ENCODE measurements at places on chromosomes 4 and X. TPM values are rescaled to one million over a fixed set of nuclear protein-coding genes. Genes with fewer than 3 reads are reported as not detected.

DNA sequence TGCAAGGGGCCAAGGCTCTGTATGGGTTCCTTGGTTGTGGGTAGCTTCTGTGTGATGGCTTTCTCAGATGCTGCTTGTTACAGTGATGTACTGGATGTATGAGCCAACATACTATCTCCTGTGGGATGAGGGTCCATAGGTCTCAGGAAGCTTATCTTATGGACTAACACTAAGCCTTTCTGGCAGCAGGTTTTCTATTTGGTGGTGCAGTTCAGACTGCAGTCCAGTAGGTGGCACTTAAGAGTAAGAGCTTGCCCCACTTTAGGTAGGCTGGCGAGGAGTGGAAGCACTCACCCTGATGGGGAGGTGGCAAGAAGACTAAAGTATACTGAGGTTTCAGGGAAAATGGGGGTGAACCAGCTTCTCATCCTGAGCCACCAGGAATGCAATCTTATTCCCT is 306.7 kb upstream of the MAOA start:
- H3K27ac ChIP-seq = no peak overlapping the region
- no peaks in the 10 kb centered on the region for H3K27me3 ChIP-seq
- no peak overlapping the region for H3K4me3 ChIP-seq
- H3K4me1 ChIP-seq = no peaks in the 10 kb centered on the region
- no peaks in the 10 kb centered on the region for H3K36me3 ChIP-seq

DNA sequence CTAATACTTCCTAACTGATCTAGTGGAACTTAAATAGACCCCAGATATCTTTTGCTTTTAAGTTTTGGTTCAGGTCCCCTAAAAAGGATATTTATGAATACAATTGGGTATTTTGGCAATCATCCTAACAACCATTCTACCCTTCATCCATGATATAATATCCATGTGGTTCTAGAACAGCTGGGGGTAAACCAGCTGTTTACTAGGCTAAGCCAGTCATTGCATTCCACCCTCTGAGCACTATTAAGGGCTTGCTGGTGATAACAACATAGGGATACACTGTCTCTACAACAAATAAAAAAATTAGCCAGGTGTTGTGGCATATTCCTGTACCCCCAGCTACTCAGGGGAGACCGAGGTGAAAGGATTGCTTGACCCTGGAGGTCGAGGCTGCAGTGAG is 54.8 kb upstream of the MAPK10 start:
- no peak overlapping the region for H3K27ac ChIP-seq
- H3K4me3 ChIP-seq = no peak overlapping the region

GRCh38 chr4:172892300-172892699 is 276.3 kb upstream of the GALNT7 start:
- H3K4me1 ChIP-seq = no peaks in the 10 kb centered on the region
- no peaks in the 10 kb centered on the region for H3K27me3 ChIP-seq
- H3K36me3 ChIP-seq = no peaks in the 10 kb centered on the region
- DNase-seq = no peak

DNA sequence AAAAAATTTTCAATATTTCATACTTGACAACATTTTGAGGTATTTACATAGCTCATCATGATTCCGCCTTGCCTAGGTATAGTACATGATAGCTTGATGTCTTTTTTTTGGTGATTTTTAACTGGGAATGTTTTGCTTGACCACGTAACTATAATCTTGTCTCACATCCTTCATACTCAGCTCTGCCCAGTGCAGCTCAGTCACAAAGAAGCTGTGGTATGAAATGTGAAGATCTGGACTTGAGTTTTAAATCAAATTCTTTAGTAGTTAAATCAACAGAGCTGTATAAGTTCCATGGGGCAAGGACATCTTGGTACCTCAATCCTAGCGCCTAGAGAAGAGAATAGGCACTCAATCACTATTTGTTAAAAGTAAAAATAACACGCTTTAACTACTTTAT is 276.3 kb upstream of the DKK2 start:
- no peak overlapping the region for H3K27ac ChIP-seq
- H3K4me3 ChIP-seq = no peak overlapping the region
- no peaks in the 10 kb centered on the region for H3K27me3 ChIP-seq
- no peaks in the 10 kb centered on the region for H3K36me3 ChIP-seq
- DNase-seq = no peak
- no peaks in the 10 kb centered on the region for H3K4me1 ChIP-seq

GRCh38 chrX:154900323-154900722 is 14.2 kb downstream of the F8A1 start:
- no peaks in the 10 kb centered on the region for H3K36me3 ChIP-seq
- H3K27me3 ChIP-seq = no peaks in the 10 kb centered on the region
- H3K27ac ChIP-seq = no peak overlapping the region
- H3K4me3 ChIP-seq = no peak overlapping the region
- no peaks in the 10 kb centered on the region for H3K4me1 ChIP-seq
- no peak for DNase-seq

GRCh38 chrX:132077912-132078311 is 49.9 kb downstream of the FRMD7 start:
- H3K27ac ChIP-seq = no peak overlapping the region
- H3K4me1 ChIP-seq = no peaks in the 10 kb centered on the region
- no peak overlapping the region for H3K4me3 ChIP-seq
- DNase-seq = no peak
- peaks cover 12% of the 10 kb centered on the region for H3K36me3 ChIP-seq

GRCh38 chrX:74291577-74291963 is 12.4 kb upstream of the ZCCHC13 start:
- H3K27me3 ChIP-seq = no peaks in the 10 kb centered on the region
- peak overlapping the region; percentile 78 for H3K4me3 ChIP-seq
- peaks cover 16% of the 10 kb centered on the region for H3K36me3 ChIP-seq
- peak overlapping the region; percentile 85 for H3K27ac ChIP-seq

- no peak overlapping the region for H3K4me3 ChIP-seq
- H3K27me3 ChIP-seq = no peaks in the 10 kb centered on the region
Measured at GRCh38 chrX:24956828-24957227, 58.9 kb downstream of the ARX start.

The CT45A1 gene
- not detected for total RNA-seq

The HSFX2 gene
- not detected for total RNA-seq

The MFAP3L gene
- 0.59 TPM for total RNA-seq

The CXCL8 gene
- 9.9 TPM for total RNA-seq

The IL15 gene
- 1.3 TPM for total RNA-seq

The NSG1 gene
- 10.4 TPM for total RNA-seq

The HTR2C gene
- total RNA-seq = not detected
